NCI-H2107 (cell line): ENCODE measurements at places on chromosomes 2 and 18.

GRCh38 chr18:8951491-8951890 lies 151.0 kb upstream of the NDUFV2 start:
- no peak for DNase-seq

GRCh38 chr2:69952336-69953115 lies 8.9 kb downstream of the ASPRV1 start:
- no peak for DNase-seq

GRCh38 chr2:69453475-69454129 lies 16.4 kb upstream of the NFU1 start:
- DNase-seq, result no peak

- DNase-seq, result no peak
These were observed 947.3 kb upstream of the TMEFF2 start for GRCh38 chr2:193141998-193142397.

DNA sequence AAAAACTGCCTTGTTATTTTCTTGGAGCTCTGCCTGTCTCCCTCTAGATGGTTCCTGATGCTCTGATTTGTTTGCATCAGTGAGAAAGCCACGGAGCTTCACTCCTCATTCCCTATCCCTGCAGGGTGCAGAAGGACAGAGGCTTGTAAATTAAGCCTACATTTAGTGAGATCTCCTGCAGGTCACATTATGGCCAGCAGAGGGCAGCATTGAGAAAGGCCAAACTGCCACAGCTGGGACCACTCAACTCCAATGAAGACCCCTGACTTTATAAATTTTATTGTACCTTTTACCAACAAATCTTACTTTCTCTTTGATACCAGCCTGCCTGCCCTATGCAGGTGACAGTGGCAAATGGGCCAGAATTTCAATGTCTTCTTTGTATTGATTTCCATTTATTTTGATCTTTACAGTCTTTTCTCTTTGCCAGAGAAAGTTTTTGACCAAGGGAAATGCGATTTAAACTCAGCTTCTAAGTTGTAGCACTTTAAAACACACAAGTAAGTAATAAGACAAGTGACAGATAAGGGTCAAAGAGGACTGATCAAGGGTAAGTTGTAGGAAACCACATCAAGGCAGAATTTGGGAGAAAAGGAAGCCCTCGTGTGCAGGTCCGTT lies 1029.1 kb upstream of the KLHL29 start:
- DNase-seq, result no peak

DNA sequence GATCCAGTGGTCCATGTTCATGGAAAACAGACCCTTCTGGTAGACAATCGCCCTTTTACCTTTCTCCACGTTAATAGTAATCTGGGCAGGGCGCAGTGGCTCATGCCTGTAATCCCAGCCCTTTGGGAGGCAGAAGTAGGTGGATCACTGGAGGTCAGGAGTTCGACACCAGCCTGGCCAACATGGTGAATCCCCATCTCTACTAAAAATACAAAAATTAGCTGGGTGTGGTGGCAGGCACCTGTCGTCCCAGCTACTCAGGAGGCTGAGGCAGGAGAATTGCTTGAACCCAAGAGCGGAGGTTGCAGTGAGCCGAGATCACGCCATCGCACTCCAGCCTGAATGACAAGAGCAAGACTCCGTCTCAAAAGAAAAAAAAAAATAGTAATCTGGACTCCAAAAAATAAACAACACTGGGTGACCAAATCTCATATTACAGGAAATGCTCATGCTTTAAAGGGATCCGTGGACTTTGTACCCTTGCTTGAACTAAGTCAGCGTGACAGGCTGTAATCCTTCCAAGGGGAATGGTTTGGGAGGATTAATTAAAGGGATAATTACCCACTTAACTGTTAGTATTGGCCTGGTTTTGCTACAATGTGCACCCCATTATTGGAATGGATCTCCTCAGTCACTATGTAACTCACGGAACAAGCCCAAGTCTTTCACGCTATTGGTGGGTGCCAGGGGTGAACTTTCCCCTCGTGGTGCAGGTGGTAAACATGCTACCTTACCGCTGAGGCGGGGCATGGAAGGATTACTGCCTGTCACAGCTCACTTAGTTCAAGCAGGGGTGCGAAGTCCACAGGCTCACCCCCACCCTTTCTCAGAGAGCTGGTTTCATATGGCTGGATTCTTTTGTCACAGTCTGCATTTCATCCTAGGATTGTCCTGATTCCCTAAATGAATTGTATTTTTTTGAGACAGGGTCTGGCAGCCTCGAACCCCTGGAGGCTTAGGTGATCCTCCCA lies 36.7 kb downstream of the PROC start:
- DNase-seq, result no peak

GRCh38 chr2:128091726-128092080 lies 703 bp downstream of the UGGT1 start:
- DNase-seq, result no peak

GRCh38 chr2:98912221-98912851 lies 23.7 kb downstream of the CRACDL start:
- DNase-seq, result peak; percentile 72

- no peak for DNase-seq
These were observed 70.4 kb upstream of the HDAC4 start for GRCh38 chr2:239471011-239471792.

DNA sequence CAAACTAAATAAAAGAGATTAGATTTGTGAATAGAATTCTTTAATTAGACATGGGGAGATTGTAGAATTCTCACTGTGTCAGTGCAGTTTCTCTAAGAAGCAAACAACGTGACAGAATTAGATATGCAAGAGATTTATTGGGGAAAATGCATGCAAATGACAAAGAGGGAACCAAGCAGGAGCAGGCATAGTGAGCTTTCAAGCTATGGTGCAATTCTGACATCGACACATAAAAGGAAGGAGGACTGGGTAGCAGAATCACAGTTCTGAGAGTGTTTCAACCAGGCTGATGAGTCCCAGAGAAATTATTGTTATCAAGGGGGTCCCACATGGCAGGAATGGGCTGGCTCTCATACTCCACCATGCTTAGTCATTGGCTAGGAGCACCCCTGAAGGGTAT lies 338.4 kb downstream of the FIGN start:
- no peak for DNase-seq

GRCh38 chr2:41741951-41742595 lies 305.7 kb upstream of the PKDCC start:
- DNase-seq, result no peak

DNA sequence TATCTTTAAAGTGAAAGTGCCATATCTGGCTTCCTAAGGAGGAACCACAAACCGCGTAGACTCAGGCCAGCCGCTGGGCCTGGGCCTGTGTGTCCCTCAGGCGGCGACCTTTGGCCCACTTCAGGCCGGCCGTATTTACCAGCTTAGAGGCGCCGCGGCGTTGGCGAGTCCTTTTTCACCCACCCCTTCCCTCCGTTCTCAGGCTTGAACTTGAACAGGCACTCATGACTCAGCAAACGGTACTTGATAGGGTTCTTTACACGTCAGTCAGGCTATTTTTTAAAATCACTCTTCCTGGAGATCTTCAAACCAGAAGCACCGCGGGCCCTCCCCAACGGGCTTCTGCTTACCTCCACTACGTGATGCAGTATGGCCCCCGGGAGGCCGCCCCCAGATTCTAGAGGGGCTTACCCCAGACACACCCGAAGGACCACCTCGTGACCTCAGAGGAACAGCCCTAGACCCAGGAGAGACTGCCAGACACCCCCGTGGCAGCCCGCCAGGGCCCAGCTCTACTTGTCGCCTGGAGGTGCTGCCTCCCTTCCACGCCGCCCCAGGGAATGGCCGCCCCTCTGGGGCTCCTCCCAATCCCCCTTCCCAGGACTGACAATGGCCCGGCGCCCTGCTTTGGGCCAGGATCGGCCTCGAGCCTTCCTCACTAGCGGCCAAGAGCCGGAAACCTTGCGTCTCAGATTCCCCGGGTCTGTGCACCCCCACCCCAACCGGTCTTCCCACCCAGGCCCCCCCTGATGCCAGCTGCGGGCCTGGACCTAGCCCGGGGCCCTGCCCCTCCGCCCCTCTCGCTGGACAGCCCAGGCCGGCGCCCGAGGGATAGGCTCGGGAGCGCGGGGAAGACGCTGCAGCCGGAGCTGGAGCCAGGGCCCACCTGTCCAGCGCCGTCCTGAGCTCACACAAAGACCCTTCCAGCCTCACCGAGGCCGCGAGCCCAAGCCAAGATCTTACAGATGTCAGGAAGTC lies 33.8 kb upstream of the IMPA2 start:
- no peak for DNase-seq

DNA sequence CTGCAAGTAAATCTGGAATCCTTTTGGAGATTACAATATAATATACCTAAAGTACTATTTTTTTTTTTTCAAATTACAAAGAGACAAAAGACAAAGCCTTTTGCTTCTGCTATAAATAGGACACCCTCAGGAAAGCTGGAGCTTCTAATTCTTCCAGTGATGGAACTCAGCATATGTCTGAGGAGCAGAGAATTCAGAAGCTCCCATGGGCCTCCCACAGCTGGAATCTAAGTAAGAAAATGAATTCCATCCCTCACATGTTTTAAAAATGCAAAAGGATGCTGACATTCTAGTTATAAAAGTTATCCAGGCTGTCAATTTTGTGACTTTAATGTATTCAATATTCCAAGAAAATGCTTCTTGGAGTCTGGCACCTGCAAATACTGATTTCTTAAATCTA lies 571.3 kb upstream of the LRRTM4 start:
- DNase-seq, result no peak

- DNase-seq, result no peak
These were observed 66.5 kb downstream of the EIF2AK3 start for GRCh38 chr2:88560619-88561307.

- no peak for DNase-seq
These were observed 32.8 kb upstream of the IL1B start for GRCh38 chr2:112869258-112869842.

- DNase-seq, result no peak
These were observed 3.2 kb downstream of the ALLC start for GRCh38 chr2:3661149-3661660.

GRCh38 chr2:6639929-6640620 lies 225.6 kb downstream of the CMPK2 start:
- no peak for DNase-seq

GRCh38 chr2:75454241-75454620 lies 106.5 kb downstream of the EVA1A start:
- no peak for DNase-seq

DNA sequence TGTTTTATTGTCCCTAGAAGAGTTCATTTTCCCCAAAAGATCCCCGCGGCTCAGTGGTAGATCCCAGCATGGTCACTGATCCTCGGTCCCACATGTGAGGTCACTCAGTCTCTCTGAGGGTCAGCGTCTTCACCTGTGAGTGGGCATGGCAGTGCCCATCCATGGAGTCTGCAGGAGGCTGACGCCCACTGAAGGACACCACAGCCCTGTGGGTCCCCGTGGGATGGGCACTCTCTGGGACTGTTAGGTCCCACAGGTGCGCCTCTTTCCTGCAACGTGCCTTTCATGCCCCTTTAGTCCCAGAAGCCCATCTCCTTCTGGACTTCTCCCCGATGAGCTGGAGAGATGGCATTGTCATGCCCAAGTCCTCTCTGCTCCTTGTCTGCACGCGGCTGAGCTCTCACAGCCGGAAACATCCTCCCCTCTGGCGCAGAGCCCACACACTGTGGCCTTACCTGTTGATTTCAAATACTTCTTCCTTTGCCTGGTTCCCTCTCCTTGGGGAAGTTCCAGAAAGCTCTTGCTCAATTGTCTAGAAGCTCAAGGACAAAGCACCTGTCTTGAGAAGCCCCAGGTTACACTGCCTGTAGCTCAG lies 75.9 kb downstream of the PTGR3 start:
- DNase-seq, result no peak

DNA sequence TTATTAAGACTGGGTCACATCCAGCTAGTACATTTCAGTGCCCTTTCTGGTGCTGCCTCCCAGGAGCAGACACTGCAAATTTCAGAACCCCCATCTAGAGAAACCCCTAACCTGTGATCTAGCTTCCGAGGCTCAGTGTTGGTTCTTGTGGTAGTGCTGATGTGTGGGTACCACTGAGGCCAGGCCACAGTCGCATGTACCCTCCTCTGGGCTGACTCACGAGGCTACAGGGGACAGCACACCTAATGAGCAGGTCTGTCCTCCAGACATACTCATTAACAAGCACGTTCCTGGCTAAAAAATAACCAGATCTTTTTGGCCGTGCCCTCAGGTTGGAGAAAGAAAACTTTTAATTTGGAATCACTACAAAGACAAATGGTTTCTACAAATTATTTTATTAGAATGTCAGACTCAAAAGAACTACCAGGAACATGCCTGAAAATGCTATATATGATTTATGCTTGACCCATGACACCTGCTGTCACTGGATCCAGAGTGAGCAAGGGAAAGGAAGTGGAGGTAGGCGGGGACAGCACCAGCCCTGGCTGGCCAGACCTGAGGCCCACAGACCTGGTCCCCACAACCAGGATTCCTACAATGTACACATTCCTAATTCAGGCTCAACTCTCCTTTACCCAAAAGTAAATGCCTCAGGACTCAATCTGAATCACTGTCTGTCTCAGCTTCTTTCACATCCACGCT lies 8.5 kb downstream of the CIAO1 start:
- no peak for DNase-seq

DNA sequence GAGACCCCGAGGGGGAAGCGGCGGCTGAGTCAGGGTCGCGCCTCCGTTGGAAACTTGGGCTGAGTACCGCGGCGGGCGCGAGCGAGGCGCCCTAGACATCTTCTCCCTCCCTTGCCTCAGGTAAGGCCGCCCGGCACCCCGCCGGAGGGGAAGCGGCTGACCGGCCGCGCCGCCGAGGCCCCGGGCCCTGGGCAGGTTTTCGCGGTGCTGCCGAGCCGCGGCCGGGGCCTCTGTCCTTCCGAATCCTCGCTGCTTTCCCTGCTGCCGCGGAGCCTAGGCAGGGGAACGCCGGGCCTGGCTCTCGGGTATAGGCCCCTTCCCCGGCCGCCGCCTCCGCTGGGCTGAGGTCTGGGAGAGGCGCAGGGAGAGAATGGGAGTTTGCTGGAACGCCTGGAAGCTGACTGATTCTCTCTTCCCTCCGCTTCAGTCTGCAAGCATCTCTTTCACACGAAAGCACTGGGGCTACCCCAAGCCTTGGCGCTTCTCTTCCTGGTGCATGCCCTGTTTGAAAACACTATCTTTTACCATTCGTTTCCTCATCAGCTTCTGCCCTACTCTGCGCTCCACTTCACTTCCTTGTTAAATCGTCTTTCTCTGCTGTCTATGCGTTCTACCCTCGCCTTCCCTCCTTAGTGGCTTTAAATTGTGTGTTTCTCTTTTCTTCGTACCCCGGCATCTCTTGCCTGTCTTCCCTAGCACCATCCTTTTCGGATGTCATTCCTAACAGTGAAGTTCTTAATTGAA lies 652 bp downstream of the PPM1B start:
- no peak for DNase-seq

GRCh38 chr2:151204756-151205155 lies 56.9 kb downstream of the RBM43 start:
- no peak for DNase-seq

GRCh38 chr2:207416900-207417299 lies 112.9 kb upstream of the CREB1 start:
- DNase-seq, result no peak

DNA sequence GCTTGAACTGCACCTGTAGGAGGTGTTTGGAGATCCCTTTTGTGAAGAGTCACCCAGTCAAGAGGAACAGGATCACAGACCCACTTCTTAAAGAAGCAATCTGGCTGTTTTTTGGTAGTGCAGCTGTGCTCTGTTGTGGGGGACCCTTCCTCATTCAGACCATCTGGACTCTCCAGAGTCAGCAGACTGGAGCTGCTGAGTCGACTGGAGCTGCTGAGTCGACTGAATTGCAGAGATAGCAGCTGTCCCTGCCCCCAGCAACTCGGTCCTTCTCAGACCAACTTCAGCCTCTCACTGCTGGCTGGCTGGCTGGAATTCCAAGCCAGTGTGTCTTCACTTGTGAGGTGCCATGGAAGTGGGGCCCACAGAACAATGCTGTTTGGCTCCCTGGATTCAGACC lies 56.8 kb downstream of the GTF3C3 start:
- DNase-seq, result no peak
